ENCODE measurements at places on chromosomes 6 and 20. TPM values are rescaled to one million over a fixed set of nuclear protein-coding genes. Genes with fewer than 3 reads are reported as not detected.

Gene NKAPL
- not detected for total RNA-seq

Gene SLC17A9
- total RNA-seq: 0.08 TPM

Gene SLC17A3
- total RNA-seq: 1.4 TPM

Gene GSTA2
- total RNA-seq: not detected

Gene BTBD3
- total RNA-seq: 16.7 TPM

Gene CLVS2
- 0.07 TPM for total RNA-seq

Gene MICB
- total RNA-seq: 7.6 TPM

Gene BMP6
- total RNA-seq: 19.8 TPM

Gene INSM1
- total RNA-seq: not detected

Gene OR2J3
- total RNA-seq: not detected

Gene IMPG1
- not detected for total RNA-seq

Gene CFAP61
- 0.45 TPM for total RNA-seq

Gene SIRPD
- not detected for total RNA-seq

Gene DACT2
- 0.50 TPM for total RNA-seq

Gene C20orf141
- total RNA-seq: not detected

Gene PTPRK
- 18.5 TPM for total RNA-seq

Gene SAPCD1
- total RNA-seq: 4.1 TPM

Gene HLA-DQA1
- total RNA-seq: not detected

Gene LY6G6D
- not detected for total RNA-seq

Gene BANF2
- total RNA-seq: not detected

Gene SKIC2
- total RNA-seq: 24.4 TPM

Gene SOX4
- 16.3 TPM for total RNA-seq

Measured in A549 treated with CpdA at 1 μM for 4 hours (cell line).